MCF 10A (cell line): ENCODE measurements at places on chromosomes 2 and 18. TPM values are rescaled to one million over a fixed set of nuclear protein-coding genes. Genes with fewer than 3 reads are reported as not detected.

DNA sequence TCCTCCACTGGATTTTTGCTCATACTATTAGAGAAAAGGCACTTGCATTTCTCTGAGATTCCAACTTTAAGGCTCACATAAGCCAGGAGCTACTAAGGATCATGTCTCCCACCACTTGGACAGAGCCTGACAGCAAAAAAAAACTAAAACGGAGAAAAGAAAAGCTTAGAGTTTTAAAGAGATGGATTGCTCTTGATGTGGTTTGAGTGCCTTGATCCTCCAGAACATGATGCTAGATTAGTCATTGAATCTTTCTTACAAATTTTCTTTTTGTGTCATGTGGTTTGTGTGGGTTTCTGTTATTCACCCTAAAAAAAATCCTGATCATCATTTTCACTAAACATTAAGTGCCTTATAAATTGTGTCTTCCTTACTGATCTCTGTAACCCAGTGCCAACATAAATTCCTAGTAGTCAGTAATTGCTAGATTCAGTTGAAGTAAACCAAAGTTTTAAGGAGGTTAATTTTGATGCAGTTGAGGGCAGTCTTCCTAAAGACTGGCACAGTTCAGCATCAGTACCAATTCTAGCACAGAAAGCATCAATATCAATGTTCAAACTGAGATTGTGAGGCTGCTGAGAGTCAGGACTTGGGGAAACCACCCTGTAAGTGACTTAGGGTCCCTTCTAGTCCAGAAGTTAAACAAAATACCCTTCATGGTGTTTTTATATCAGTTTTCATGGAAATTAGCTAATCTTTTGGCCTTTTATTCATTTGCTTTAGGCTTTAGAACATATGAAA is 206.3 kb downstream of the RAD51AP2 start:
- no peak overlapping the region for H3K27ac ChIP-seq
- H3K4me3 ChIP-seq: no peak overlapping the region
- no peaks in the 10 kb centered on the region for H3K36me3 ChIP-seq
- H3K27me3 ChIP-seq: no peaks in the 10 kb centered on the region
- no peaks in the 10 kb centered on the region for H3K4me1 ChIP-seq

Gene COX7A2L
- total RNA-seq: 190 and 249 TPM in 2 replicates

- H3K27ac ChIP-seq: no peak overlapping the region
- peaks cover 3% of the 10 kb centered on the region for H3K4me1 ChIP-seq
- no peaks in the 10 kb centered on the region for H3K27me3 ChIP-seq
These were observed 63.2 kb downstream of the POLR1A start for GRCh38 chr2:86042256-86043168.

Gene PLA2R1
- 7.5 and 8.4 TPM in 2 replicates for total RNA-seq

Gene SLC9A4
- total RNA-seq: 0.07 TPM in 1 of 2 replicates, not detected in the other
